ENCODE measurements at places on chromosomes 3 and 15.

DNA sequence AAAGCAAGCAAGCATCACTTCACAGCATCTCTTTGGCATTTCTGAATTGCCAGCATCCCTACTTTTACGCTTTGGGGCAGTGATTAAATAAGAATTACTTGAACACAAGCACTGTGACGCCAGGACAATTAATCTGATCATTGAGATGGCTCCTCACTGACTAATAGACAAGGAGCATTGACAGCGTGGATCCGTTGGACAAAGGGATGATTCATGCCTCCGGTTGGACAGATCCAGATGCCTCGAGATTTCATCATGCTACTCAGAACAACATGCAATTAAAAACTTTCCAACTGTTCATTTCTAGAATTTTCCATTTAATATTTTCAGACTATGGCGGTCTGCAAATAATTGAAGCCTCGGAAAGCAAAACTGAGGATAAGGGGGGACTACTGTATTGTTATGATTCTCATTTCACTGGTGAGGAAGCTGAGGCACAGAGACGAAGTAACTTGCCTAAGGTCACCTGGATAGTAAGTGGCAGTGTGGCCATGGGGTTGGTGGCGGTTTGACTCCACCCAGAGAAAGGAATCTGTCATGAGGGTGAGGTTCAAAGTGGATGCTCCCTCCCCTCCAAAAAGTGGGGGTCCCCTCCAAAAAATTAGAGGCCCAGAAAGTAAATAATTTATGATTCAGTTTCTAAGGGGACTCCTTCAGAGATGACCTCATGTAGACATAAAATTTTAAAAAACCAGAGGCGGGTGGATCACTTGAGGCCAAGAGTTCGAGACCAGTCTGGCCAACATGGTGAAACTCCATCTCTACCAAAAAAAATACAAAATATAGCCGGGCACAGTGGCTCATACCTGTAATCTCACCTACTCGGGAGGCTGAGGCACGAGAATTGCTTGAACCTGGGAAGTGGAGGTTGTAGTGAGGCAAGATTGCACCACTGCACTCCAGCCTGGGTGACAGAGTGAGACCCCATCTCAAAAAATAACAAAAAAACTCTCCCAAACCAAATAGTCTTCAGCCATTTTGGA is 12.3 kb upstream of the PGPEP1L start:
- no peak for DNase-seq

GRCh38 chr3:72320955-72321303 is 527.3 kb downstream of the SHQ1 start:
- no peak for DNase-seq

DNA sequence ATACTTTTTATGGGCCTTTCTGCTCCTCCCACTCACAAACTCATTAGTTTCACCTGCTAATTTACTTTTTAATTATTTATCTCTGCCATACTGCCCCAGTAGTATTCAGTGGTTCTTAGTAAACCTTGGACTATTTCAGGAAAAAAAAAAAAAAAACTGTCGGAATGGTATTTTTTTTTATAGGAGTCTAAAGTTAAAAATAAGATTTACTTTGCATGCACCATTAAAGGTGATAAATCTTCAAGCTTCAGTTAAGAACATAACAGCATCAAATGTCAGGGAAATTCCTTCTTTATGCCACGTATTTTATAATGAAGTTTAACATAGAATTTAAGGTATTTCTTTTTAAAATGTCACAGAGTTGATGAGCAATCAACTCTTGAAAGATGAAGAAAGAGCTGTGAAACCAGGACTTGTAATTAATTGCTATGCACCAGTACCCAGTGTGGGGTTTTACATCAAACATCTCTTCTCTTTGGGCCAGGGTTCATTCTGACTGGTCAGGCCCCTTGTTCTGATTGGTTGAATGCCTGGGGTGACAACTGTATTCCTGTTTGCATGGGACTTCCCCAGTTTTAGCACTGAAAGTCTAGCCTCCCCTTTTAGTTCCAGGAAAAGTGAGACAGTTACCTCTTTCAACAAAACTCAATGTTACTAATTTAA is 40.3 kb upstream of the PTPRG start:
- DNase-seq, result no peak

DNA sequence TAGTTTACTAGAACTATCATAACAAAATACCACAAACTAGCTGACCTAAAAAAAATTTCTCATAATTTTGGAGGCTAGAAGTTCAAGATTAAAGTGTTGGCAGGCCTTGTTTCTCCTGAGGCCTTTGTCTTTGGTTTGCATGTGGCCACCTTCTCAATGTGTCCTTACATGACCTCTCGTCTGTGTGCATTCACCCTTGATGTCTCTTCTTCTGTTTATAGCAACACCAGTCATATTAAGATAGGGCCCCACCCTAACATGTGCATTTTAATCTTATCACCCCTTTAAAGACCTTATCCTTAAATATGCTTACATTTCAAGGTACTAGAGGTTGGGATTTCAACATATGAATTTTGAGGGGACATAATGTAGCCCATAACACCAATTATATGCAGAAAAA is 177.0 kb downstream of the ZBBX start:
- no peak for DNase-seq

GRCh38 chr15:73992594-73992898 is 451 bp upstream of the STOML1 start:
- no peak for DNase-seq

- DNase-seq, result no peak
Measured at GRCh38 chr3:45547764-45548680, 46.5 kb upstream of the LIMD1 start.
